Foreskin keratinocyte (primary cell): ENCODE measurements at places on chromosomes 5 and 9. TPM values are rescaled to one million over a fixed set of nuclear protein-coding genes. Genes with fewer than 3 reads are reported as not detected.

PRDM9 gene
- not detected in 2 replicates for total RNA-seq

SLC34A1 gene
- not detected in 2 replicates for total RNA-seq

LCN12 gene
- 0.31 TPM in 1 of 2 replicates, not detected in the other for total RNA-seq

PCDHB3 gene
- total RNA-seq, result 0.03 and 0.04 TPM in 2 replicates

FOXD4L5 gene
- 0.03 and 0.07 TPM in 2 replicates for total RNA-seq

TPPP gene
- total RNA-seq, result 0.14 and 0.44 TPM in 2 replicates

DDX46 gene
- 38.4 and 47.1 TPM in 2 replicates for total RNA-seq

NSG2 gene
- total RNA-seq, result not detected in 2 replicates

ZBED3 gene
- total RNA-seq, result 0.42 and 0.82 TPM in 2 replicates

DNM1 gene
- 0.74 and 1.4 TPM in 2 replicates for total RNA-seq

LEAP2 gene
- total RNA-seq, result 0.63 and 0.71 TPM in 2 replicates
